Lung microvascular endothelial cell (primary cell): ENCODE measurements at places on chromosomes 1 and 21. TPM values are rescaled to one million over a fixed set of nuclear protein-coding genes. Genes with fewer than 3 reads are reported as not detected.

GRCh38 chr1:33380811-33381210 lies 50.1 kb downstream of the PHC2 start:
- no peak for DNase-seq

GRCh38 chr21:46393941-46394594 lies 64.6 kb upstream of the DIP2A start:
- DNase-seq: peak; percentile 38

DNA sequence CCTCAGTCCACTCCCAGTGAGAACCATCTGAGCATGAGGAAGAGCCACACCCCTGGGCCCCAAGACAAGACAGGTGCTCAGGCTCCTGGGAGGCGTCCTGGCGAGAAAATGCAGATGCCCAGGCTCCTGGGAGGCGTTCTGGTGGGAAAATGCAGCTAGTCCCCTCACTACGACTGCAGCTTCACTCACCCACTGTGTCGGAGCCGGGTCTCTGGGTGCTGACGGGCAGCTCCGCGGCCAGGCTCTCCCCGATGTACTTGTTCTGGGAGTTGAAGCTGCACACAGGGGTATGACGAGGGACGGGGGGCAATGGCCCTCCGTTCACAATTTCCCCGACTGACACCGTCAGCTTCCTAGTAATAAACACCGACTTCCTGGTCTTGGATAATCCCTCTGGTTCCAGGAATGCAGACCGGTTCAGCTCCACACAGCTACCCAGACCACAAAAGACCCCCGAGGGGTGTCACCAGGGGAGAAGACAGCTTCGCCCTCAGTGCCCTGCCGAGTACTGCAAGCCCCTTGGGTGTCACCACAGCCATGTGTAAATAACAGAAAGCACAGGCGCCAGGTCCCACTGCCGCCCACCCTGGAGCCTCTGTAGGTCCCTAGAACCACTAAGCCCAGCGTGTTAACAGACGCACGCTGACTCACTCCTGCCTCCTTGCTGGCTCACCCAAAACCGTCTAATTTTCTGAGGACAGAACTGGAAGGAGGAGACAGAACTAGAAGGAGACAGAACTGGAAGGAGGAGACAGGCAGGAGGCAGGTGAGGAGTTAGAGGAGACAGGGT lies 19.5 kb downstream of the MCM3AP start:
- no peak for DNase-seq

DNA sequence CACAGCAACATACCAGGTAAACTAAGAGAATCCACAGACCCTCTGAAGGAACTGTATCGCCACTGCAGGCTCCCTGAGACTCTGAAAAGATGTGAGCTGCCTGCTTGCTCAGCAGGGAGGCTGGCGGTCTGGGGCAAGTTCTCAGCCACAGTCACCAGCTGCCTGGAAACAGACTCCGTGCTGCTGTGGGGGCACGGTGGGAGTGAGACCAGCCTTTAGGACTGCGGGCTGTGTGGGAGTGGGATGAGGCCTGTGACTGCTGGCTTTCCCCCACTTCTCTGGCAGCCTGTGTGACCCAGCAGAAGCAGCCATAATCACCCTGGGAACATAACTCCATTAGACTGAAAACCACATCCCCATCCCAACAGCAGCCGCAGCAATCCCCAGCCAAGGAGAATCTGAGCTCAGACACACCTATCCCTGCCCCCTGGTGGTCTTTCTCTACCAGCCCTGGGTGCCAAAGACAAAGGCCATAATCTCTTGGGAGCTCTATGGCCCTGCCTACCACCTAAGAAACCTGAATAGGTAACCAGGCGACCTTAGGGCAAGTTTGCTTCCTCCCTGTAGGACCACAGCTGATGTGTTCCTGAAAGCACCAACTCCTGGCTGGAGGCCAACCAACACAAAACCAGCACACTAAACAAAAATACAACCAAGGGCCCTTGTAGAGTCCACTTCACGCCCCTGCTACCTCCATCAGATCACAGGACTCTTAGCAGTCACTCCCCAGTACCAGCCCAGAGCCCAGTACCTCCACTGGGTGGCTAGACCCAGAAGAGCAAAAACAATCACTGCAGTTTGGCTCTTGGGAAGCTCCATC lies 151.5 kb downstream of the SMYD3 start:
- no peak for DNase-seq

DNA sequence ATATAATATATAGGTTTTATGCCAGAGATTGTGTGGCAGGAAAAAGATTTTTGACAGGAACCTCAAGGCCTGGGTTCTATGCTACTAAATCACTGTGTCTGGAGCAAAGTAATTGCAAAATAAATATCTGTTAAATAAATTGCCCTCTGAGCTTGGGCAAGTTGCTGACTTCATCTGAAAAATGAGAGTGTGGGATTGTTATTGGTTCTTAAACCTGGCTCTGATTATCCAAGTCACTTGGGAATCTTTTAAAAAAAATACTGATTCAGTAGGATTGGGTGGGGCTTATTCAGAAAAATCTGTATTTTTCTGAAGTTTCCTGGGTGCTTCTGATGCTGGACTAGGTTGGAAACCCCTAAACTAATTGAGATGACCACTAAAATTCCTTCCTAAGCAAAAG lies 174.1 kb upstream of the SGIP1 start:
- DNase-seq: no peak

DNA sequence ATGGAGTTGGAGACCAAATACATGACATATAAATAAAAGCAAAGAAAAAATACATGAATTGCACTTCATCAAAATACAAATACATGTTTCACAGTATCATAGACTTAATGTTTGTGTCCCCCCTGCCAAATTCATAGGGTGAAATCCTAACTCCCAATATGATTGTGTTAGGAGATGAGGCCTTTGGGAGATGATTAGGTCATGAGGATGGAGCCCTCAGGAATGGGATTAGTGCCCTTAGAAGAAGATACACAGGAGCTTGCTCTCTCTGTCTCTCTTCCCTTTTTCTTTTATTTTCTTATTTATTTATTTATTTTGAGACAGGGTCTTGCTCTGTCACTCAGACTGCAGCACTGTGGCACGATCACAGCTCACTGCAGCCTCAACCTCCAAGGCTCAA lies 26.0 kb upstream of the FAM131C start:
- no peak for DNase-seq

Gene RNU1-3
- under 0.01 and 5,258 TPM in 2 replicates for total RNA-seq

Gene CA14
- not detected in 2 replicates for total RNA-seq
